ENCODE measurements at places on chromosomes 1 and 21.

DNA sequence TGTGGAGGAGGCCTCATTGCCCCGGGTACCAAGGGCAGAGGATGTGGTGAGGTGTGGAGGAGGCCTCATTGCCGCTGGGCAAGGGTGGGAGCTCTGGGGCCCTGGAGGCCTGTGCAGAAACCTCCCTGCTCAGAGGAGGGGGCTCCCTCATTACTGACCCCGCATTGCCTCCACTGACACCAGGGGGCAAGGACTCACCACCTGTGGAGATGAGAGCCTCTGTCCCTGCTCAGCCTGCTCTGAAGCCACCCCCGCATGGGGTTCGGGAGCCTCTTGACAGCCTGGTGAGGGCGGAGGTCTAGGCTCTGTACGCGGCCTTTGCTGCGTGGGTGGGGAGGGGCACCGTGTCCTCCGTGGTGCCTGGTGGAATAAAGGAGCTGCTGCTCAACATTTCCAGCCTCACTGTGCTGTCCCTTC is 95.0 kb upstream of the COL6A1 start:
- no peak for DNase-seq

DNA sequence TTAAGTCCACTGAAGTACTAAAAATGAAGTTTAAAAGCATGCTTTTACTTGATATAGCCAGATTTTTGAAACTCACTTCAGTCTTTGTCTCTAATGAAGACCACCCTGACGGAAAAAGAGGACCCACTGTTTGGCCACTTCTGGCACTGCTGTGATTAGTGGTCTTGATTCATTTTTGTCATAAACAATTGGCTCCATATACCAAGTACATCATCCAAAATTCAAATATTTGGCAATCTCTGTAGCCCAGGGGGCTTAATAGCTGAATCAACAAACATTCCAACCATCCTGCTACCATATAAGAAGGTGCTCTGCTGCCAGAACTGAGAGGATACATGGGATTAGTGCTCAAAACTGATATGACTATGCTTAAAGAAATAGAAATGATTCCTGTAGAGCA is 156.0 kb downstream of the COL24A1 start:
- no peak for DNase-seq

GRCh38 chr1:215568299-215568692 is 1.2 kb downstream of the KCTD3 start:
- no peak for DNase-seq

DNA sequence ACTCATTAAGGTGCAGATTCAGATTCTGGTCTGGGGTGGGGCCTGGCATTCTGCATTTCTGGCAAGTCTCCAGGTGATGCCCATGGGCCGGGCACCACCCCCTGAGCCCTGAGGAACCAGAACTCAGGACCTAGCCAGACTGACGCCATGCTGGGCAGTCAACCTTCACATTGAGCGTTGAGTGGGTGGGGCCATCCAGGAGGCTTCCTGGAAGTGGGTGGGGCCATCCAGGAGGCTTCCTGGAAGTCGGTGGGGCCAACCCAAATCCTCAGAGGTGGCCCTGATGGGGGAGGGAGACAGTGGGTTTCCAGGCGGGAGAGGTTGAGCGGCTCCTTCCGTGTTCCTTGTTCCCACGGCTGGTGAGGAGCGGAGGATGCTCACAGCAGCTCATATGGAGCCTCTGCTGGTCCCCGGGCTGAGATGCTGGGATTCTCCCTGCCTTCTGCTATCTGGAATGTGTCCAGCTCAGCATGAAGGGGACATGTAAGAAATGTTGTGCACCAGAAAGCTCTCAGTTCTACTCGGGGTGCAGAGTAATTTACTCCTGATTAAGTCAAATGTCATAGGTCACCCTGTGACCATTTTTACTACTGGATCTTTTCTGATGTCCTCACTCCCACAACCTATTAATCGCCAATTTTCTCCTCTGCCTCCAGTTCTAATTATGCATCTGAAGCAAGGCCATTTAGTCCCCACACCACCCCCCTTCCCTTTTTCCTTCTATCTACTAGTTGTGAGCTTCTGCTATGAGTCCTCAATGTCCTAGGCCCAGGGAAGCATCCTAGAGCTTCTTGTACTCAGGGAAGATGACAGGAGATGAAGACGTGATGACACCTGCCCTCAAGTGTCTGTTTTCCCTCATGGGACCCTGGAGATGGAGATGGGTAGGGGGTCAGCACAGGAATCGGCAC is 435.4 kb downstream of the PTPRU start:
- DNase-seq = no peak

- no peak for DNase-seq
These were observed 84.7 kb downstream of the PDE9A start for GRCh38 chr21:42737951-42738590.

GRCh38 chr1:17207966-17208418 is 3.1 kb downstream of the PADI1 start:
- no peak for DNase-seq

DNA sequence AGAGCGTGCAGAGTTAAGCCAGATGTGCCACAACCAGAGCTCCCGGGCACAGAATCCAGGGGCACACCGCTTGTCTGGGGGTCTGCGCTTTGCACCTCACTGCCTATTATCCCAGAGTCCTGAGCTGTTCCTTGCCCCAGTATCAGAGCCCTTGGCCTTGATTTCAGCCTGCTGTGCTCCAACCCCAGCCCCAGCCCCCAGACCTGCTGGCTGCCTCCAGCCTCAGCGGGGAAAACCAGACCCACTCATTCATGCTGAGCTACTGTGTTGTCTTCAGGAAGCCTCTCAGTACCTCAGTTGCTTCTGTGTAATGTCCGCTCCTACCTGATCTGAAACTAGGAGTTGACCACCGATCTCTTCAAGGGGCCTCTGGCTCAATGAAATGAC is 1.1 kb downstream of the IKBKE start:
- DNase-seq = no peak

GRCh38 chr21:33403786-33404585 is 773 bp downstream of the IFNGR2 start:
- no peak for DNase-seq

DNA sequence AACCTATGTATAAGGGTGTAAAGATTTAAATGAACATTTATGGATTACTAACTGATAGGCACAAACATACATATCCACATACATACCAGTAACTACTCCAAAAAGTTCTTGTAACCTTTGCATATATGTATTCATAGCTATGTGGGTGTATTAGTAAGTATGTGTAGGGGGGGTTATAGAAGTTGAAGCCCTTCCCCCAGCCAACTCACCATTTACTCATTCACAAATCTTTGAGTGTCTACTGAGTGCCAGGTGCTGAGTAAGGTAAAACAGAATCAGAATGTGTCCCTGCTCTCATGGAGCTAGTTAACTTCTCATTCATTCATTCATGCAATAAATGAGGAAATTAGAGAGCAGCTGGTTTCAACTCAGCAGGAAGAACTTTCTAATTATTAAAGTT is 1.3 kb downstream of the C1orf146 start:
- no peak for DNase-seq

DNA sequence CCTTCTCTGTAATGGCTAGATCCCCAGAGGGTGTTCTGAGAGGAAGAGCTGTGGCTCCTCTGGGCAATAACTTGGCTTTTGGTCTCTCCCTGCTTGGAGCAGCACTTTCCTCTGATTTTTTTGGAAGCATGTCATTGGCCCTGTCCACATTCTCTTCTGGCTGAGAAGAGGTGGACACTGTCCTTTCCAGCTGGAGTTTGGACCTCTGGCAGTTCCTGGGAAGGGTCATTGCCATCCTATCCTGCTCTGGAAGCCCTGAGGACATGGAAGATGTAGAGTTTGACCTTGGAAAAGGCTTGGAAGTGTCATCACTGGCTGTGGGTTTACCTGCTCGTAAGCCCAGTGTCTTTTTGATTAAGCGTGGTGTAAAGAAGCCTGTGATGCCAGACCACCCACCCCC is 26.8 kb downstream of the TOR3A start:
- DNase-seq = no peak

DNA sequence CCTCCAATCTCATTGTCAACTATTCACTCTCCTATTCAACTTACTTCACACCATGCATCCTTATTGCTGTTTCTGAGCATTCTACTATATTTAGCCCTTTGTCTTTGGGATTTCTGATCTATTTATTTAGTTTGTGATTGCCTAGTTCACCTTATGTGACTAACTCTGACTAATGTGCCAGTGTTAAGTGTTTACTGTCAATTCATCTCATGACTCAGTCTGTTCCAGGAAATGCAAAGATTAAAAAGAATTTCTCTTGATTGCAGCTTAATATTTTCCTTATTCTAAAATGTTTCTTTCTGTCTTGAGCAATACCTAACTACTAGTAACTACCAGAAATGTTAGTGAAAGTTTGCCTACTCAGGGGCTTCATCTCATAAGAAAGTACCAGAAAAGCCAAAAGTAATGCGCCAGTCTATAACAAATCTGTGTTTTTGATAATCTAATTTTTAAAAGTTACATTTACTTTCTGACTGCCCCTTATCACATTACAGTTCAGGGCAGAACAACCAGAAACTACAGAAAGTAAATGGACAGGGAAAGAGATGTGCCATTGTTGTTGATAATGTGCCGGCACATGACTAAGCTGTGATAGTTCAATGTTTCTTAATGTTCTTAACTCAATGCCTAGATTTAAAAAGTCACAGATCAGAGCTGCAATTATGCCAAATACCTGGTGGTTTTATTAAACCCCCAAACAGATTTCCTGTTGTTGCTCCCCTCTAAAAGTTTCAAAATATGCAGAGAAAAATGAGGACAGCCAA is 556.5 kb downstream of the PTBP2 start:
- DNase-seq = peak; percentile 9

DNA sequence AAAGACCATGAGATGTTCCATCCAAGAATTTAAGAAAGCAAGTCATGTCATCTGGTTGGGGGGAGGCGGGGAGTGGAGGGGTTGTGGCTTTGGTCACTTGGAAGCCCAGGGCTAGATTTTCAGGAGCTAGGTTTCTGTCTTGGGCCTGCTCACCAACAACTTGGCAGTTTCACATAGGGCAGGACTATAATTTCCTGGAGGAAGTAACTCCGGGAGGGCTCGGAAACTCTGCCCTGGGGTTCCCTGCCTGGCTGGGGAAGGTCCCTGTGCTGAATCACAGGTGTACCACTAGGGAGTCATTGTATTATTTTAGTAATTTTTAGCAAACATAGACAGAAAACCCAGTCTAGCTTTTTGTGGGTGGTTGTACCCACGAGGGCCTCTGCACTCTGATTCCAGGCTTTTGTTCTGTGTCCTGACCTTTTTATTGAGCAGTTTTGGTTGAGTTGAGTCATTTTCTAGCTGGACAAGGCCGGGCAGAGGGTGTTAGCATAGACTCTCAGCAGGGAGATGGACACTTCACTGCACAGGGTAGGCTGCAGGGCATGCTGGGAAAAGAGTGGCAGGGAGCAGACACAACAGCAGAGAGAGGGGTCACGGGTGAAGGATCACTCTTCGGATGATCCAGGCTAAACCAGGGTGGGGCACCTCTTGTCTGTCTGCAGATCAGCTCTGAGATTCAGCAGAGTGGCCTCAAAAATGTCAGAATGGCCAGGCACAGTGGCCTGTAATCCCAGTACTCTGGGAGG is 144.7 kb downstream of the GRIK3 start:
- no peak for DNase-seq

GRCh38 chr1:159421821-159422220 is 10.2 kb upstream of the OR10J4 start:
- no peak for DNase-seq

- no peak for DNase-seq
These were observed 162.3 kb downstream of the ZNF281 start for GRCh38 chr1:200247518-200247917.

DNA sequence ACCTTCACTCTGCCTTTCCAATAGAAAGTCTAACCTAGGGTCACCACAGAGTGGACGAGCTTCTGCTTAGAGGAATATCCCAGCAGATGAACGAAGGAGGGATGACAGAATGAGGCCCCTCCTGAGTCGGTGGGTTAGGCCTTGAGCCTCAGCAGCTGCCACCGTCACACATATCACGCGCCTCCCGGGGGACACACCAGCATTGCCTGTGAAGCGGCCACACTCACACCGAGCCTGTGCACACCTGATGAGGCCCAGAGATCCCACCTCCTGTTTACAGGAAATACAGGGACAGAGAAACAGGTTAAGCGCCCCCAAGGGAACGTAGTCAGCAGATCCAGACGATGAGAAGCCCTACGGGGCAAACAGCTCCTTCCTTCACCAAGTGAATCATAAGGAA is 25.1 kb upstream of the LRRC47 start:
- DNase-seq = no peak

DNA sequence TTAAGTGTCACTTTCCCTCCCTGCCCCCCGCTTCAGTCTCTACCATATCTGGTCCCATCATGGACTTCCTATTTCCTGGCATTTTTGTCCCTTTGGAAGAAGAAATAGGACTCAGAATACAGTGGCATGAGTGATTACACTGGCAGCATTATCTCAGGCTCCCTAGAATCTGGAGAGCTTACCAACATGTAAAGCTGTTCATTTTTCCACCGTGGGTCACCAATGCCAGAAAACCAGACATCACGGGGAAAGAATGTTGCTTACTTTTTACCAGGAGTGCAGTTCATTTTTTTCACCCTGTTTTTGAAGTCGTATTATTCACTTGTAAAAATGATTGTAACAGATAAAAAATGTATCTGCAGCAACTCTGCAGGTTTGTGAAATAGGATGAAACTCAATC is 44.8 kb downstream of the BACH1 start:
- no peak for DNase-seq

DNA sequence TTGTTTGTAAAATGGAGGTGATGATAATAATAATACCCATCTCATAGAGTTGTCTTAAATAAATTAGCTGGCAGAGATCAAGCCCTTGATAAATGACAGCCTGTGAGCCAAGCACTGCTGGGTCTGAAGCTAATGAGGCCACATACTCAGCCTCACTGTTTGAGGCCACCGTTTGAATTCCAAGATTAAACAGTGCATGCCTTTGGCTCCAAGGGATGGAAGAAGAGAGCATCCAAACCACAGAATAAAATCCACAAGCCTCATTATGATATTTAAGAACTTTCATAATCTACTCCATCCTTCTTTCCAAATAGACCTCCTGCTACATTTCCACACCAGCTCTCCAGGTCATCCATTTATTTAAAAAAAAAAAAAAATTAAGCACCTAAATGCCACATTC is 29.0 kb downstream of the TGFBR3 start:
- no peak for DNase-seq

DNA sequence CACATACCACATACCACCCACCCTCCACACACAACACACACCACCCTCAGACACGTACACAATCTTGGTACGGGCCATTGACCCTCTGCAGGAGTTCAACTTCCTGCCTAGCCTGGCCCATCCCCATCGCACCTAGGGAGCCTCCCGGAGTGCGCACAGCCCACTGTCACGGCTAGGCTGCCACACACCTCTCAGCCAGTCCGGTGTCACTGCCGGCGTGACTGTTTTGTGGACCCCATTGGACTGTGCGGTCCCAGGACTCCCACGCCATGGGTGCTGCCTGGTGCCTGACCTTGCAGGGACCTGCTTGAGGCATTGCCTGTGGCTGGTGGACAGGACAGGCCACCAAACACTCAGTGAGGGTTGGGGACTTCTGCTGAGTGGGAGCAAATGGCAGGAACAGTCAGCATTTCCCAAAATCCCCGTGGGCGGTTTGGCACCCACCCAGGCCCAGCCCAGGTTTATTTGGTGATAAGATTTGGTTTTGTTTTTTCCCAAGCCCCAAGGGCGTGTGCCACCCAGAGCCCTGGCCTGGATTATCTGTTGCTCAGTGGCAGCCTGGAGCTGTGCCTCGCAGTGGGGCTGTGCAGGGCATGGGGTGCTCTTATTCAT is 27.7 kb downstream of the RAB7B start:
- no peak for DNase-seq

GRCh38 chr1:114079596-114080190 is 74.0 kb downstream of the SYT6 start:
- no peak for DNase-seq

- no peak for DNase-seq
These were observed 38.5 kb upstream of the SYNC start for GRCh38 chr1:32741059-32741412.

GRCh38 chr1:110035236-110035752 is 870 bp downstream of the STRIP1 start:
- no peak for DNase-seq

Data from T-helper 1 cell (primary cell).